ENCODE measurements at places on chromosomes 3 and 15.

DNA sequence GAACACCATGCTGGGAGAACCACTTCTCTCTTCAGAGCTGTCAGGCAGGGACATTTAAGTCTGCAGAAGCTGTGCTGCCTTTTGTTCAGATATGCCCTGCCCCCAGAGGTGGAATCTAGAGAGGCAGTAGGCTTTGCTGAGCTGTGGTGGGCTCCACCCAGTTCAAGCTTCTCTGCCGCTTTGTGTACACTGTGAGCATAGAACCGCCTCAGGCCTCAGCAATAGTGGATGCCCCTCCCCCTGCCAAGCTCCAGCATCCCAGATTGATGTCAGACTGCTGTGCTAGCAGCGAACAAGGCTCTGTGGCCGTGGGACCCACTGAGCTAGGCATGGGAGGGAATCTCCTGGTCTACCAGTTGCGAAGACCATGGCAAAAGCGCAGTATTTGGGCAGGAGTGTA is 121.6 kb downstream of the NFKBIZ start:
- DNase-seq, result no peak

DNA sequence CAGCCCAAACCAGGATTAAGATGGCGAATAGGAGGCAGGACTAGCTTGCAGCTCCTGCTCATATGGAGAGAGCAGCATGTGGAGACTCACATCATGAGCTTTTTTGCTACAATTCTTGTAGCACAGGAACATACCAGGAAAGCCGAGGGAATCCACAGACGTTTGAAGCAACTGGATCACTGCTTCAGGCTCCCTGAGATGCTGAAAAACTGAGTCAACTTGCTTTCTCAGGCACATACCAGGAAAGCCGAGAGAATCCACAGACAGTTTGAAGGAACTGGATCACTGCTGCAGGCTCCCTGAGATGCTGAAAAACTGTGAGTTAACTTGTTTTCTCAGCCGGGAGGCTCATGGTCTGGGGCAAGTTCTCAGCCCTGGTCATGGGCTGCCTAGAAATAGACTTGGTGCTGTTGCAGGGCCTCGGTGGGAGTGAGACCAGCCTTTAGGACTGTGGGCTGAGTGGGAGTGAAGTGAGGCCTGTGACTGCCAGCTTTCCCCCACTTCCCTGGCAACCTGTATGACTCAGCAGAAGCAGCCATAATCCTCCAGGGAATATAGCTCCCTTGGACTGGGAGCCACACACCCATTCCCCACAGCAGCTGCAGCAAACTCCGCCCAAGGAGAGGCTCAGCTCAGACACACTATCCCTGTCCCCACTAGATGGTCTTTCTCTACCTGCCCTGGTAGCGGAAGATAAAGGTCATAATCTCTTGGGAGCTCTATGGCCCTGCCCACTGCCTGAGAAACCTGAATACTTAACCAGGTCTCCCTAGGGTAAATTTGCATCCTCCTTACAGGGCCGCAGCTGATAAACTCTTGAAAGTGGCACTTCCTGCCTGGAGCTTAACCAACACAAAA is 51.9 kb upstream of the PFN2 start:
- DNase-seq, result no peak

- DNase-seq, result no peak
Measured at GRCh38 chr15:57462381-57462780, 86.1 kb downstream of the CGNL1 start.

DNA sequence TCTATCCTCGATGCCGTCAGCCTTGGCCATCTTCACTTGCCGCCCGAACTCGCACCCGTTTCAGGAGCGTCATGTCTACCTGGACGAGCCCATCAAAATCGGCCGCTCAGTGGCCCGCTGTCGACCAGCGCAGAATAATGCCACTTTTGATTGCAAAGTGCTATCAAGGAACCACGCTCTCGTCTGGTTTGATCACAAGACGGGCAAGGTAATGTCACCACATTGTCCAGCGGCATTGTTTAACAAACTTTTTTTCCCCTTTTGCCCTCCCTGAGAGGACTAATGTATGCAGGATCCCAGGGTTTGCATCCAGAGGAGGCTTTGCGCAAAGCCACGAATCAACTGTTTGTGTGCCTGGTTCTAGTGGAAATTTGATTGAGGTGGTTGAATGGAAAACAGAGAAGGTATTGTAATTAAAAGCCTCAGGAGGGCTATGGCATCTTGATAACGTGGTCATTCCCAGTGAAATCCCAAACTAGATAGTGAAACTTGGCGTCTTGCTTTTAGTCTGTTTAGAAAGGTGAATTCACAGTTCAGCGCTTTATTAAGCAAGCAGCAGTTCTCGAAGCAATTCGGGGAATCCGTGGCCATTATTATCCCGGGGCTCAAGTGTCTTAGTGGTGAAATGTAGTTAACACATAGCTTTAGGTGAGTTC is 1.7 kb downstream of the SLMAP start:
- DNase-seq, result no peak

- no peak for DNase-seq
Measured at GRCh38 chr15:99466701-99467337, 99.0 kb upstream of the MEF2A start.

DNA sequence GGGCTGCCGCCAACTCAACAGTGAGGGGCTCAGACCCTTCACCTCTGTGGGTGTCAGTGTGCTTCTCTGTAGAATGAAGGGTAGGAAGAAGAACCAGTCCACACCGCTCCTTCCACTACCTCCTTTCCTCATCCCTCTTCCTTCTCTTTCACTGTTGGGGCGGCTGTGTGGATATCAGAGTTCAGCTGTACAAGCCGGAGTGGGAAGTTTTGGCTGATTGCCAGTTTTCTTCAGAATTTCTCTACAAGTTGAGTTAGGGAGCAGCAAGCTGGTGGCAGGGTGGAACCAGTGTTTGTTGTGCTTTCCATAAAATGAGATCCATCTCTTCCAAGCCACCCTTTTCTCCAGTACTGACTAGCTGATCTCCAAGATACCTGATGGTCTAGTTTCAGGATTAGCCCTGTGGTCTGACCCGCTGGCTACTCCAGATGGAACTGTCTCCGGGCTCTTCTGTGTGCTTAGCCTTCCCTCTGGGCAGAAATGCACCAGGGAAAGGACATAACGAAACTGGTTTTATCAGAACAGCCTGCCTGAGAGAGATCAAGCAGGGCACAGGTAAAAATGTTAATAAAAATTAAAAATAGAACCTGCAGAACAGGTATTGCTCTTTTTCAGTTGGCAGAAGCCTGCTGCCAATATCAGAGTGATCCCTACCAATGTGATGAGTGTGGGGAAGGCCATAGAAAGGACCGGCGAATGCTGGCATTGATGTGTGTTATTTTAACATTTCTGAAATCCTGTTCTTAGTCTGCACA is 169.9 kb upstream of the TSC22D2 start:
- no peak for DNase-seq
